ENCODE measurements at places on chromosomes 16 and 17.

- DNase-seq = no peak
These were observed 2.8 kb downstream of the FA2H start for GRCh38 chr16:74771656-74772315.

- DNase-seq = no peak
These were observed 65.2 kb downstream of the NKD1 start for GRCh38 chr16:50613281-50613963.

DNA sequence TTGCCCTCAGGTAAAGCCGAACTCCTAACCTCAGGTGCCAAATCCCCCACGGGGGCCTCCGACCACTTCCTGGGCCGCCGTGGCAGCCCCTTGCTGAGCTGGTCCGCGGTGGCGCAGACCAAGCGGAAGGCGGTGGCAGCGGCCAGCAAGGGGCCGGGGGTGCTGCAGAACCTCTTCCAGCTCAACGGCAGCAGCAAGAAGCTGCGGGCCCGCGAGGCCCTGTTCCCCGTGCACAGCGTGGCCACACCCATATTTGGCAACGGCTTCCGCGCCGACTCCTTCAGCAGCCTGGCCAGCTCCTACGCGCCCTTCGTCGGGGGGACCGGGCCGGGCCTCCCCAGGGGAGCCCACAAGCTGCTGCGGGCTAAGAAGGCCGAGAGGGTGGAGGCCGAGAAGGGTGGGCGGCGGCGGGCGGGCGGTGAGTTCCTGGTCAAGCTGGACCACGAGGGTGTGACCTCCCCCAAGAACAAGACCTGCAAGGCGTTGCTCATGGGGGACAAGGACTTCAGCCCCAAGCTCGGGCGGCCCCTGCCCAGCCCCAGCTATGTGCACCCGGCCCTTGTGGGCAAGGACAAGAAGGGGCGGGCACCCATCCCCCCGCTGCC is 51.6 kb downstream of the ACTG1 start:
- DNase-seq = no peak

GRCh38 chr17:17831208-17832031 is 5.4 kb downstream of the SREBF1 start:
- no peak for DNase-seq

DNA sequence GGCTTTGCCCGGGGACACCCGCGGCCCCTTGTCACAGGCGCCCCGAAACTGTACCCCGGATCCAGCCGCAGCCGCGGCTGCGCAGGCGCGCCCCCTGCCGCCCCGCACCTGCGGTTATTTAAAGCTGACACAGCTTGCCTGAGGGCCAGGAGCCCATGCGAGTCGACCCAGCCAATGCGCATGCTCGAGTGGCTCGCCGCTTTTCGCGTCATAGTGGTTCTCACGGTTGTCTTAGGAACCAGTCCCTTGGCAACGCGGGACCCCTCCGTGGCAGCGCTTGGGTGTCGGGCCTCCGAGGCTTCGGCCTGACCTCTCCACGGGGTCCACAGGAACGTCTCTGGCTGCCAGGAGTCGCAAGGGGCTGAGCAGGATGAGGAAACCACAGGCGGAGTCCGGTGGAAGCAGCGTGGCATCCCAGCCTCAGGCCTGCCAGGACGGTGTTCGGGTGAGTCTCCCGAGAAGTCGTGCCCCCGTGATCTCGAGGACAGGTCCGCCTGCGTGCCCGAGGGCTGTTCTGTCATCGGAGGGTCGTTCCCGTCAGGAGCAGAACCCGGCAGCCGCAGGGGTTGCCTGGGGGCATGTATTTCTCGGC is 716.9 kb downstream of the KCNJ18 start:
- DNase-seq = no peak

- no peak for DNase-seq
These were observed 38.4 kb downstream of the BPTF start for GRCh38 chr17:67863624-67864247.

DNA sequence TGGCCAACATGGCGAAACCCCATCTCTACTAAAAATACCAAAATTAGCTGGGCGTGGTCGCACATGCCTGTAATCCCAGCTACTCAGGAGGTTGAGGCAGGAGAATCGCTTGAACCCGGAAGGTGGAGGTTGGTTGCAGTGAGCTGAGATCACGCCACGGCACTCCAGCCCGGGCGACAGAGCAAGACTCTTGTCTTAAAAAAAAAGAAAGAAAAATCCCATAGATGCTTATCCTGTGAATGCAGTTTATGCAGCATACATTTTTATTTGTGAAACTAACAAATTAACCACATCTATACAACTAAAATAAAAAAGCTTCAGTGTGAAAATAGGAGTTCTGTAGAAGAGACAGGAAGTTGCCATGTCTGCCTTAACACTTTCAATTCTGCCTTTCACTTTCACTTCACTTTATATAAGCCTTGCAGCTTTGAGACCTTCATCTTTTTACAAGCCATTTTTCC is 7.1 kb downstream of the IGSF6 start:
- no peak for DNase-seq

DNA sequence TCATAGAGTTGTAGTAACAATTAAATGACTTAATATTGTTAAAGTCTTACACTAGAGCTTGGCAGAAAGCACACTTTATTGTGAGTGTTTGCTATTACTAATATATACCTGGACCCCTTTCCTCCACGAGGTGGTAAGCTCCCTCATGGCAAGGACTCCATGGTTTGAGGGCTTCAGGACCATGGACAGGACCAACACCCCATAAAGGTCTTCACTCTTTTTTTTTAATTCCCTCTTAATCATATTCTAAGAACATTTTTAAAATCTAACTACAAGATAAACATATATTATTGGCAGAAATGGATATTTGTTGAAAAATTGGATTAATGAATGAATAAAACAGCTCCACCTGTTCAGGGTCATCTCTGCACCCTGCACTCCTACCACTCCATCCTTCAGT is 154.5 kb downstream of the CBLN1 start:
- DNase-seq = peak; percentile 16

DNA sequence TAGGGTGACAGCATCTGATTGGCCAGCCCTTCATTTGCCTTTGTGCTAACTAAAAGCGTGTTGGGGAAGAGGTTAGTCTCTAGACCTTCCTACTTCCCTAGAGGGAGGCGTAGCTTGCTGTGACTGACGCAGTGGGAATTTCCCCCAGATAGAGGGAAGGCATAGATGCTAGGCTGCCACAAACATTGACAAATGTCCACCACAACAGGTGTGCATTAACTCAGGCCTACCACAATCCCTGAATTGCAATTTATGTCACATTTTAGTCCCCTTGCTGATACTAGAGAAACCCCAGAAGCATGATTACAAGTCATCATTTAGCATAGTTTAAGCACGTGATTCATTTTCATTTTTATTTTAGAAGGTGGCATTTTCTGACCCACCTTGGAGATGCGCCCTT is 76.3 kb upstream of the WSB1 start:
- no peak for DNase-seq

GRCh38 chr16:85222155-85222863 is 110.0 kb upstream of the CIBAR2 start:
- DNase-seq = no peak

DNA sequence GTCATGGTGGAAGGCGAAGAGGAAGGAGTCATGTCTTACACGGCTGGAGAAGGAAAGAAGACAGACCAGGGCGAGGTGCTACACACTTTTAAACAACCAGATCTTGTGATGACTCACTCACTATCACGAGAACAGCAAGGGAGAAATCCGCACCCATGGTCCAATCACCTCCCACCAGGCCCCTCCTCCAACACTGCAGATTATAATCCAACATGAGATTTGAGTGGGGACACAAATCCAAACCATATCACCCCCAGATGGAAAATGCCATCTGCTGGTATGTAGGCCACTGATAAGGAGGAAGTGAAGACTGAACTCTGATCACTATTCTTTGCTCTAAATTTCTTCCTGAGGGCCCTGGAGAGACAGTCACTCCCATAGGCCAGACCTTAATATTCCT is 7.5 kb upstream of the ITGAX start:
- DNase-seq = no peak

- DNase-seq = no peak
These were observed 4.8 kb downstream of the HSD11B2 start for GRCh38 chr16:67435758-67436164.

DNA sequence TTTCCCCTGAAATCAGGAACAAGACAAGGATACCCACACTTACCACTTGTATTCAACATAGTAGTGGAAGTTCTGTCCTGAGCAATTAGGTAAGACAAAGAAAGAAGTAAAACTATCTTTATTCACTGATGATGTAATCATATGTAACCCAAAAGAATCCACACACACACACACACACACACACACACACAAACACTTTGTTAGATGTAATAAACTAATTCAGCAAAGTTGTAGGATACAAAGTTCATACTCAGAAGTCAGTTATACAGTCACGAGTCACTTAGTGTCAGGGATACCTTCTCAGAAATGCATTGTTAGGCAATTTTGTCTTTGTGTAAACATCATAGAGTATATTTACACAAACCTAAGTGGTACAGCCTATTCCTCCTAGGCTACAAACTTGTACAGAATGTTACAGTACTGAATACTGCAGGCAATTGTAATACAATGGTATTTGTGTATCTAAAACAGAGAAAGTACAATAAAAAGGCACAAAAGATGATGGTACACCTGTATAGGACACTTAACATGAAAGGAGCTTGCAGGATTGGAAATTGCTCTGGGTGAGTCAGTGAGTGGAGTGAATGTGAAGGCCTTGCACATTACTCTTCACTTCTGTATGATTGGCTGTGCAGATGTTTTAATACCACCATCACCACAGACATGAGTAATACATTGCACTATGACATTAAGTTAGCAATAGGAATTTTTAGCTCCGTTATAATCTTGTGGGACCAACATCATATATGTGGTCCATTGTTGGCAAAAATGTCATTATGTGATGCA is 370.1 kb downstream of the ZFHX3 start:
- no peak for DNase-seq

DNA sequence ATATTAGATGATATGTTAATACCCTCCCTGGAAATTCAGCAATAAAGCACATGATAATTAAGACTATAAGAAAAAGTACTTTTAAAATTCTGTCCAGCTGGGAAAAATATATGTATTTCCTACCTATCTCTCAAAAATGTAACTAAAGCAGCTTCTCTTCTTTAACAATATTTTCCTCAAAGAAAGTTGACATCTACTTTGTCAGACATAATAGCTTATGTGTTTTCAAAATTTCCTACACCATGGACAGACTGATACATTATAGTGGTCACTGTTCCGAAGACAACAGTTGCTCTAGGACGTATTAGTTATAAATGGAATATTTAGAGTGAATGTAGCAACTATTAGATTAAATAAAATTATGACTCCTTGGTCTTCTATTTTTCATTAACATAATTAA is 131.4 kb upstream of the NACA2 start:
- DNase-seq = no peak

DNA sequence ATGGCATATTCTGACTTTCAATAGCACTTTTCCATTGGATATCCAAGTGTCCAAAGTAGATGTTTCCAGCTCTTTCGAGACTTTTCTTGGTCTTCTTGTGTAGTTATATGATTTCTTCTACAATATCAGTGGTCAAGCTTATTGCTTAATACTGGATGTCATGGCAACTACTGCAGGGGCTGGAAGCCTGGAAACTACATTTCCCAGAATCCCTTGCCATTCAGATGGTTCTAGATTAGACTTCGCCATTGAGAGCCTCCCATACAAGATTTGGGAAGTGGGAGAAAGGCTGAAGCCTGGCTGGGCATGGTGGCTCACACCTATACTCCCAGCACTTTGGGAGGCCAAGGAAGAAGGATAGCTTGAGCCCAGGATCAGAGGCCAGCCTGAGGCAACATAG is 153.6 kb downstream of the C16orf95 start:
- no peak for DNase-seq

GRCh38 chr16:58670177-58670576 is 14.4 kb downstream of the SLC38A7 start:
- no peak for DNase-seq

DNA sequence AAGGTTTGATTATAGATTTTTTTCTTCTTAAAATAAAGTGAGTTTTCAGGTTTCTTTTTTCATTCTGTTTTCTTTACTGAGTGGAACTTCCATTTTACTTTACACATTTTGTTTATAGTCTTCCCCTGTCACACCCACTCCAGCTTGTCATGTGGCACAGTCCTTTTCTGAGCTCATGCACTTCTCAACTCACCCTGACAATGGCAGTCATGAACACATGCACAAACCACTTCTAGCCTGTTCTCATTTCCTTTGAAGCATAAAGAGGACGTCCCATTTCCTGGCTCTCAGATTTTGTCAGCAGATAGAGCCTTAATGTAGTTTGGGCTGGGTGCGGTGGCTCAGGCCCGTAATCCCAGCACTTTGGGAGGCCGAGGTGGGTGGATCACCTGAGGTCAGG is 168.0 kb downstream of the AHSP start:
- no peak for DNase-seq

GRCh38 chr16:11349599-11350276 is 4.5 kb downstream of the RMI2 start:
- DNase-seq = no peak

DNA sequence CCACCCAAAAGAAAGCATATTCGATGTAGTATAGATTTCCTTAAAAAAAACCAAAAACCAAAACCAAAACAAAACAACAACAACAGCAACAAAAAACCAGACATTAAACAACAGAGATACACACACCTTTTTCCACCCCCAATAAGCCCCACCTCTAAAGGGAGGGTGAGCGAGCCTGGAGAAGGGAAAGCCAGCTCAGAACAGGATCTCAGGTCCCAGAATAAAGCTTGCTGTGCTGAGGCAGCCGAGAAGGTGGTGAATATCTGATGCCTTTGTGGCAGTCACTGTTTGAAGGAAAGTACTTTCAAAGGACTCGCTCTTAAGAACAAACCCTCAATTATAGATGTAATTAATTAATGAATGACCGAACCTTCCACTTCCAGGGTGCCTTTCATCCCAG is 470 bp downstream of the KRT23 start:
- no peak for DNase-seq

- DNase-seq = no peak
These were observed 7.5 kb downstream of the POLR2C start for GRCh38 chr16:57469917-57470470.

DNA sequence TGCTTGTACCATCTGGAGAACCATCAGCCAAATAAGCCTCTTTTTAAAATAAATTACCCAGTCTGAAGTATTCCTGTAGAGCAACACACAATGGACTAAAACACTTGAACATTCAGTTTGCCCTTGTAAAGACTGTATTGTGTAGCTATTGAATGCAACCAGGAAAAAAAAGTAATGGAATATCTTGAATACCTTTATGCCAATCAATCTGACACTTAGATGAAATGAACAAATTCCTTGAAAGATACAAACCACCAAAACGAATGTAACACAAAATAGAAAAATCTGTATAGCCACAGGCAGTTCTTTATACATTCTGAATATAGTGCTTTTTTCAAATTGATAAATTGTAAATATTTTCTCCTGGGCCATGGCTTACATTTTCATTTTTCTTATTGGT is 63.3 kb upstream of the KCNJ16 start:
- no peak for DNase-seq

All from iPS DF 6.9 (cell line).